ENCODE measurements at places on chromosomes 16 and 17.
A peak's percentile ranks its signal among the peaks of the same experiment; 100 is the strongest.

- DNase-seq = no peak
Observed at GRCh38 chr17:77505181-77505639, 364.4 kb downstream of the SEC14L1 start.

DNA sequence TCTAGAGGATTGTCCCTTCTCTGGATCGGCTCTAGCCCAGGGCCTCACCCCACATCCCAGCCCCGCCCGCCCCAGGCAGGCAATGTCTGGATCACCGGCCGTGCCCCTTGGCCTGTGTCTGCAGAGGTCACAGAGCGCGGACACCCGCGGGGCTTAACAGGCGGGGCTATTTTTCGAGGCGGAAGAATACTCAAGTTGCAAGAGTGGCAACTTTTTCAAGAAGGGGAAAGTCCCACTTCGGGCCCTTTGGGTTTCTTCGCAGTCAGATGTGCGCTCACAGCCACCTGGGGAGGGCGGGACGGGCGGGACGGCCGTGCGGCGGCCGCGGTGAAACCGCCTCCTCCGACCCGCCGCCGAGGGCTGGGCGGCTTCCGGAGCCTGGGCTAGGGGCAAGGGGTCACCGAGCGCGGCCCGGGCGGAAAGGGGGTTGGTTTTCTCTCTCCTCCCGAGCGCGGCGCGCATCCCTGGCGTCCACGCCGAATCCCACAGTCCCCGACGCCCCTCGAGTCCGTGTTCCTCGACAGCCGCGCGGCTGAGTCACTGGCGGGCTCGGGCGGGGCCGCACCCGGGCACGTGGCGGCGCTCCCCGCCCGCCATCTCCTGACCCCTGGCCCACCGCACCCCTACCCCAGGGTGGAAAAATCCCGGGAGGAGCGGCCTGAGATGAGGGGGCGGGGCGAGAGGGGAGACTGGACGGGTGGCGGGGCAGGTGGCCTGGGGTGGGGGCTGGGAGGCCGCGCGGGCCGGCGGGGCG lies 1.2 kb upstream of the PFN1 start:
- peak; percentile 80 for DNase-seq

- DNase-seq = no peak
Observed at GRCh38 chr16:56777001-56777400, 47.1 kb downstream of the NUP93 start.

DNA sequence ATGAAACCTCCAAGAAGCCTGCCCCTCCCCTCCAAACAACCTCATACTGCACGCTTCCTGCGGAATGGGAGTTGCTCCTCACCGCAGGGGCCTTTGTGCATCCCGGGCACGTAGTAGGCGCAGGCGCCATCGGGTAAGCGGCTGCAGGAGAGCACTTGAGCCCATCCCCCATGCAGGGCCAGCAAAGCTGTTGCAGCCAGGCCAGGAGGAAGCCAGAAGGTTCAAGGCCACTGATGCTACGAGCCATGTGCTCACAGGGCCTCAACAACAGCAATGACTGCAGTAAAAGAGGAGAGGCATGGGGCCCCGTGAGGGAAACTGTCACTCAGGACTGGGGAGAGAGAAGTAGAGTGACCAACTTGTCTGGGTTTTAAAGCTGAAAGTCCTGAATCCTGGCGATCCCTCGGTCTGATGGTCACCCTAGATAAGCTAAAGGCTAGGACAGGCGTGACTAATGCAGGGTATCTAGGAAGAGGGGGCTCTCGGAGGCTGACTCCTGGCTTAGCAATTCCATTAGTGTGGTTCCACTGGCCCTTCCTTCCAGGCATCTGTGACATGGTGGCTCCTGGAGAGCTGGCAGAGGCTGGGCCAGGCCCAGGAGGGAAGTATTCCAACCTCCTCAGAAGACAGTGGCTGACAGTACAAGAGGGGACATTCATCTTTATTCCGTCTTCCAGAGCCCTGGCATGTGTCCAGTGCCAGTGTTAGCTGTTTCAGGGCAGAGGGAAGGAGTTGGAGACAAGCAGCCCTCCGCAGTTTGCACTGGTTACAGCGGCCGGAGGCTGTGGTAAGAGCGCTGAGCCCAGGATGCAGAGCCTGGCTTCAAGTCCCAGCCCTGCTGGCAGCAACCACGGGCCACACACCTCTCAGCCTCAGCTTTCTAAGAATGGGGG lies 20.8 kb downstream of the GOSR2 start:
- no peak for DNase-seq

GRCh38 chr17:68255731-68256538 lies 8.1 kb downstream of the AMZ2 start:
- no peak for DNase-seq

GRCh38 chr17:36939802-36940312 lies 2.6 kb downstream of the LHX1 start:
- no peak for DNase-seq

DNA sequence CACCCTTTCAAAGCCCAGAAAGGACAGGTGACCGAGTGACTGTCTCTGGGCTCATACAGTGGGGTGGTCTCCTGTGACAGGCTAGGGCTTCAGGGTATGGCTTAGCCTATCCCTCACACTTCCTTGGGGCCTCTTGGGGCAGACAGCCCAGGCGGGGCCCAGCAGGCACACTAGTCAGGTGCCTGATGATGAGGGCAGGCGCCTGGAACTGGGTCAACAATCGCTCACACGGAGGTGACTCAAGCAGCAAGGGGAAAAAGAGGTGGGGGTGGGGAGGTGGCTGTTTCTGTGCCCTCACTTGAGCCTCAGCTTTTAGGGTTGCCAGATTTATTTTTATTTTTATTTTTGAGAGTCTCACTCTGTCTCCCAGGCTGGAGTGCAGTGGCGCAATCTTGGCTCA lies 6.4 kb upstream of the GRN start:
- no peak for DNase-seq

DNA sequence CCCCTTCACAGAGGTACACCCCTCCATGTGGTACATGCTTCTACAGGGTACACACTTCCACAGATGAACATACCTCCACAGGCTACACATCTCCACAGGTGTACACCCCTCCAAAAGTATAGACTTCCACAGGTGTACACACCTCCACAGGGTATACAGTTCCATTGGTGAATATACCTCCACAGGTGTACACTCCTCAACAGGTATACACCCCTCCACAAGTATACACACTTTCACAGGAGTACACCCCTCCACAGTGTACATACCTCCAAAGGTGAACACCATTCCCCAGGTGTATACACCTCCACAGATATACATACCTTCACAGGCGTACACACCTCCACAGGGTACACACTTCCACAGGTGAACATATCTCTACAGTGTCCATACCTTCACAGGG lies 9.4 kb downstream of the FOXN1 start:
- no peak for DNase-seq

DNA sequence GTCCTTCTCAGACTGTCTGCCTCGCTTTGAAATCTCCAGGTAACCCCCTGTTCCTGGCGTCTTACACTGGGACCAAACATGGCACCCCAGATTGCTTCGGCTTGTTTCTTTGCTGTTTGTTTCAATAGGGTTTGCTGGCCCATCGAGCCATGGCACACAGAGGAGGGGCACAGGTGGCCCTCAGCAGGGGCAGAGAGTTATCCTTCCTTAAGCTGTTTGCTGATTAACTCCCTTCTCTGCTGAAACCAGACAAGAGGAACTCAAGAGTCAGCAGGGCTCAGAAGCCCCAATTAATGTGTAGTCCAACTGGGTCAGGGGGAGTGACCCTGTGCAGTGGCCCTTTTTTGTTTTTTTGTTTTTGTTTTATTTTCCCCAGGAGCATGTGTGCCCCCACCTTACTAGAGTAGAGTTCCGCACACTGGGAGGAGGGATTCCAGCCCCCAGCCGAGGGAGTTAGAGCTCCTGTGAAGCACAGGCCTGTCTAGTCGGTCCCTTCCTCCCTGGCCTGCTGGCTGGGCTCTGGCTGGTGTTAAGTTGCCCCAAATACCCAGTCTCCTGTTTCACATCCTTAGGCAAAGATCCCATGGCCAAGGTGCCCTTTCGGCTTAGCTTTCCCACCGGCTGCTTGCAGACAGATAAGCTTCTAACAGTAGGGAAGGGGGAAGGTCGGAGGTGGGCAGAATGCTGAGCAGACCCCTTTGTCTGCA lies 39.3 kb downstream of the YPEL2 start:
- no peak for DNase-seq

GRCh38 chr17:19249681-19250080 lies 12.5 kb downstream of the EPN2 start:
- DNase-seq = no peak

DNA sequence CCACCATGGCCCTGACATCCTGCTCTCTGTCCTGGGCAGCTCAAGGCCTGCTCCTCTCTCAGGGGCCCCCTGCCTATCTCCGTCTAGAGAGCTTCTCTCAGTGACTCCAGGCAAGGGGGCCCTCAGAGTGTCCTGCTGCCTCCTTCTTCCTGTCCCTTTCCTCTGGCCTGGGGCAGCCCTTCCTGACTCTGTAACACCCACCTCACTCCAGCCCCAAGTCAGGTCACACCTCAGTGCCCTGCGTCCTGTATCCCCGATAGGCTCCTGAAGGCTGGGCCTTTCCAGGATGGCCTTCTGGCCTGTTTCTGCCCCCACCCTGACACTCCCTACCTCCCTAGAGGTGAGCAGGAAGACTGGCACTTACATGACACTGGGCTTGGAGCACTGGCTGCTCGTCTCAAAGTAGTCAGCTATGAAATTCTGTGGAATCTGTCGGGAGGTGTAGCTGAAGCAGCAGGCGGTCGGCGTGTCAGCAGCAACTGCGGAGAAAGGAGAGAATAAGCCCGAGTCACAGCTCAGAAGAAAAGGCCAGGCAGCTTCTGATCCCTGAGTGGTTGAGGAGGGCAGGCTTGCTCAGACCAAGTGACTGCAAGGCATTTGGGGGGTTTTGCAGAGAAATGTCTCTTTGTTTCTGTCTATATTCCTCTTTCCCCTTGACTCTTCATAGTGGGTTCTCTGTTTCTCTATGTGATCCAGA lies 976 bp downstream of the CCL3L1 start:
- no peak for DNase-seq

GRCh38 chr17:14580499-14580898 lies 279.6 kb downstream of the HS3ST3B1 start:
- DNase-seq = no peak

GRCh38 chr17:27558842-27559505 lies 72.0 kb upstream of the LGALS9 start:
- DNase-seq = no peak

DNA sequence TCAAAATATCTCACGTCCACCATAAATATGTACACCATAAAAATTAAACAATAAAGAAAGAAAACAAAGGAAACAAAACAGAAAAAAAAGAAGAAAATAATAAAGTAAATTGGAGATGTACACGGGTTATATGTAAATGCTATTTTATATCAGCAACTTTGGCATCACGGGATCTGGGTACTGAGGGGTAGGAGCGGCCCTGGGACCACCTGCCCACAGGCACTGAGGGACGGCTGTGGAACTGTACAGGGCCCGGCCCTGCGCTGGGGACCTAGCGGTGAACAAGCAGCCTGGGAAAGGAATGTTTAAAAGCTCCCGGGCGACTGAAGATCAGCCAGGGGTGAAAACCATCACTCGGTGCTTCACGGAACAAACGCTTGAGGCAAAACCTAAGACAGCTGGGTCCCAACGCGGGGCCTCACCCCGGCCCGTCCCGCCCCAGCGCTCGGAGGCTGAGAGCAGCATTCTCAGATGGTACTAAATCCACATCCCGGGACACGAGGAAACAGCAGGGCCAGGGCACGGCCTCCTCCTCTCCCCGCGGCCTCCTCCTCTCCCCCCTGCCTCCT lies 31.2 kb downstream of the NXN start:
- no peak for DNase-seq

- peak; percentile 99 for DNase-seq
Observed at GRCh38 chr17:56833809-56834379, at the start of the genes C17orf67 and DGKE. Gene C17orf67, minus strand, starts transcription at chr17:56833920. Its CDS starts 18,110 bp downstream, at chr17:56815810. Gene DGKE, plus strand, starts transcription at chr17:56834151. Its CDS starts 645 bp downstream, at chr17:56834796.

- DNase-seq = no peak
Observed at GRCh38 chr16:65601781-65602180, 479.9 kb upstream of the CDH11 start.

- DNase-seq = no peak
Observed at GRCh38 chr17:58183514-58183913, 9.0 kb upstream of the EPX start.

- DNase-seq = no peak
Observed at GRCh38 chr16:65042438-65043365, 79.2 kb downstream of the CDH11 start.

DNA sequence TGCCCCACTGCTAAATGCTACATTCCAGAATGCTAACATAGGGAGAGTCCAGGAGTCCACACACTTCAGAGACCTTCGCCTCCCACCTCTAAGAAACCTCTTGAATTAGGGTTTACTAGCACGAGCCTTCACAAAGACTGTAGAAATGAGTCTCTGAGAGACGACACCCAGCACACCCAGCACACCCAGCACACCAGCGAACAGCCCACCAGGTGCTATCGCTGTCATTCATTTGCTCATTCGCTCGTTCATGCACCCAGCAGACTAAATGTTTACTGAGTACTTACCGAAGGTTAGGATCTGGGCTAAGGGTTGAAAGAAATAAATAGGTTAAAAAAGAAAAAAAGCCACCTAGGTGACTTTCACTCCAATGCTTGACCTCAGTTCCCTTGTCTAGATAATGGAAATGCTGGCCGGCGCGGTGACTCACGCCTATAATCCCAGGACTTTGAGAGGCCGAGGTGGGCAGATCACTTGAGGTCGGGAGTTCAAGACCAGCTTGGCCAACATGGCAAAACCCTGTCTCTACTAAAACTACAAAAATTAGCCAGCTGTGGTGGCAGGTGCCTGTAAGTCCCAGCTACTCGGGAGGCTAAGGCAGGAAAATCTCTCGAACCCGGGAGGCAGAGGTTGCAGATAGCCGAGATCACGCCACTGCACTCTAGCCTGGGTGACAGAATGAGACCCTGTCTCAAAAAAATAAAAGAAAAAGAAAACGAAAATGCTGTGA lies 100.8 kb downstream of the ADCY9 start:
- DNase-seq = no peak

GRCh38 chr16:85829751-85830445 lies 30.4 kb downstream of the COX4I1 start:
- DNase-seq = no peak

DNA sequence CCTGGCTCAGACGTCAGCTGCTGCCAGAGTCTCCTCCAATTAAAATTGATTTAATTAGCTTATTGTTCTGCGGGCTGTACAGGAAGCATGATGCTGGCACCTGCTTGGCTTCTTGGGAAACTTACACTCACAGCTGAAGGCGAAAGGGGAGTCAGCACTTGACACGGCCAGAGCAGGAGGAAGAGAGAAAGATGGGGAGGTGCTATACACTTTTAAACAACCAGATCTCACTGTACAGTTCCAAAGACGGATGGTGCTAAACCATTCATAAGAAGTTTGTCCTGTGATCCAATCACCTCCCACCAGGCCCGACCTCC lies 1.4 kb upstream of the PRDM7 start:
- DNase-seq = no peak

- DNase-seq = no peak
Observed at GRCh38 chr16:20720251-20720650, 21.4 kb downstream of the THUMPD1 start.

DNA sequence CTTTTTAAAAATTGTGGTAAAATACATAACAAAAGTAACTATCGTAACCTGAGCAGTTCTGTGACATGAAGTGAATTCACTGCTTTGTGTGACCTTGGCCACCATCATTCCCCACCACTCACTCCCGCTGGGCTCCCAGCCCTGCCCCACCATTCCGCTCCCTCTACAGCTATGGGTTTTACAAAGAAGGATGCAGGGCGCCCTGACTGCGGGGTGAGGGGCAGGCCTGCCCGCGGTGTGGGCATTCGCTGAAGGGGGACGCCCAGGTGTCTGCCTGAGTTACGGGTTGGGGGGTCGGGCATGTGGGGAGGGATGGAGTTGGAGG lies at the start of gene CEMP1:
CEMP1 (minus strand) TSS at position 38 of the 325 bp plus-strand sequence. CDS start 335 bp downstream, outside the sequence.
- DNase-seq = no peak

Data from activated naive CD8-positive, alpha-beta T cell treated with anti-CD3 and anti-CD28 coated beads for 36 hours (primary cell).